Activated CD4-positive, alpha-beta T cell treated with anti-CD3 and anti-CD28 coated beads for 24 hours (primary cell): ENCODE measurements at places on chromosomes 2 and 18.
A peak's percentile ranks its signal among the peaks of the same experiment; 100 is the strongest.

DNA sequence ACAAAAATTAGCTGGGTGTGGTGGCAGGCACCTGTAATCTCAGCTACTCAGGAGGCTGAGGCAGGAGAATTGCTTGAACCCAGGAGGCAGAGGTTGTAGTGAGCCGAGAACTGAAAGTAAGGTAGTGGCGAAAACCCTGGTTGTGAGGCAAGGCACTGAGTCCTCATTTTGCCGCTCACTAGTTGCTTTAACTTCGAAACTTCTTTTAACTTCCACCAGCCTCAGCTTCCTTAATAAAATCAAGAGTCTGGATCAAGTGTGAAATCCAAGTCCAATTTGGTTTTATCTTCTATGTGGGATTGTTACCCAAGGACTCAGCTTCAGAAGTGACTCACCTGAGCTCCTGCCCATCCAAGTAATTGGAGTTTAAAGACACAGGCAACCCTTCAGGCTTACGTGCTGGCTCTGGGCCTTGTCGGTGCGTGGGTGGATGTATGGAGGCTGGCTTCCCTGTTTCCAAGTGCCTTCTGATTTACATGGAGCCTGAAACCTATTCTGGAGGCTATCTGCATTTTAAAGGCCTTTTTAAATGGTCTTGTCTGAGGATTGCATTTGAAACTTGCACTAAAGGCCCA, 374.2 kb upstream of the ID2 start:
- no peak for DNase-seq

DNA sequence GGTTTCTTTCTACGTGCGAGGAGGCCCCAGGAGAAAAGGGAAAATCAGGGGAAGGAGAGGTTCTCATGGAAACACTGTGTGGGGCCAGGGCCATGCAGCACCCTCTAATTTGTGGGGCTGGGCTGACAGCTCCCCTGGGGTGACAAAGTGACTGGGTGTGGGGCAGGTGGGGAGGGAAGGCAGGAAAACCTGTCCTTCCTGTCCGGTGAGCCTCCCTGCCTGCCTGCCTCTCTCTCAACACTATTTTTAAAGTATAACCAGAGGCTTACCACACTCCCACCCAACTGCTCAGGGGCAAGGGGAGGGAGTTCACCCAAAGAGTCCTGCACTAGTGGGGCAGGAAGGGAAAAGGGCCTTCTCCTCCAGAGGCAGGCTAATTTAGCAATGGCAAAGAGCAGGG, 10.5 kb upstream of the EPAS1 start:
- no peak for DNase-seq

DNA sequence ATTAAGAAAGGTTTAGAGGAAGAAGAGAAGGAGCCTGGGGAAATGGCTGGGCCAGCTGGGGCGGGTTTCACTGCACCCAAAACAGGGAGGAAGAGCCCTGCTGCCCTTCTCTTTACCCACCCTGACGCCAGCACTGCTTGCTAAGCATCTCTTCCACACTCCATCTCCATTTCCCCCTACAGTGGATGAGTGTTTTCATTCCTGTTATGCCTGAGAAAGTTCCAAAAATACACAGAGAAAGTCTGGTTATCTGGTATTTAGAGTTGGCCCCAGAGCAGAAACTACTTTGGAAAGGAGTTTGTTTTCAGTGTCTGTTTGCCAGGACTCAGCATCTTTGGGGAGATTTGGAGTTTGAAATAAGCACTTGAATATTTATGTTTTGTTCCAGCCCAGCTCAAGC, 451.0 kb downstream of the SLC4A3 start:
- no peak for DNase-seq

- DNase-seq, result no peak
Observed at GRCh38 chr2:240686460-240686859, 3.8 kb upstream of the AQP12B start.

DNA sequence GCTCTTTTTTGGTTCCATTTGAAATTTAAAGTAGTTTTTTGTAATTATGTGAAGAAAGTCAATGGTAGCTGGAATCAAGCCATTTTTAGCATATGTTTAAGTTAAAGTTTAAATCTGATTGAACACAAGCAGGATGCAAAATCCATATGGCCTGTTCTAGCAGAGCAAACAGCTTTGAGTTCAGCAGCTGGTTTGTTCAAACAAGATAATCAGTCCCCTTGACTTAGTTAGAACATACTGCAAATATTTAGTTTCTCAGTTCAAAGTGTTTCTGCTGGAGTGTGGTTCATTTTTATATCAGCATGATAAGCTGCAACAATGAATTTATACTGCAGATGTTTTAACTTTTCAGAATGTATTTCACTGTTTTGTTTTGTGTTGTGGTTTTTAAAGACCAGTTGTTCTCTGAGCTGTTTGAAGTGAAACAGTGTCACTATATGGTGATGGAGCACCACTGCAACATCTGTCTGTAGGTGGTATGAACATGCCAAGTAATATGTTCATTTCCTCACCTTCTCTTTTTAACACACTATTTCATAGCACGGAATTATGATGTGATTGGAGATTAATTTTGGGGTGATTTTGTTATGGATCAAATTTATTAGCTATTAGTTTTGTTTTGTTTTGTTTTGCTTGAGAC, 125.3 kb downstream of the COL4A4 start:
- DNase-seq, result no peak

- DNase-seq, result no peak
Observed at GRCh38 chr18:28078298-28078697, 98.6 kb downstream of the CDH2 start.

GRCh38 chr2:143916781-143917180, 603.1 kb downstream of the ZEB2 start:
- DNase-seq, result no peak

DNA sequence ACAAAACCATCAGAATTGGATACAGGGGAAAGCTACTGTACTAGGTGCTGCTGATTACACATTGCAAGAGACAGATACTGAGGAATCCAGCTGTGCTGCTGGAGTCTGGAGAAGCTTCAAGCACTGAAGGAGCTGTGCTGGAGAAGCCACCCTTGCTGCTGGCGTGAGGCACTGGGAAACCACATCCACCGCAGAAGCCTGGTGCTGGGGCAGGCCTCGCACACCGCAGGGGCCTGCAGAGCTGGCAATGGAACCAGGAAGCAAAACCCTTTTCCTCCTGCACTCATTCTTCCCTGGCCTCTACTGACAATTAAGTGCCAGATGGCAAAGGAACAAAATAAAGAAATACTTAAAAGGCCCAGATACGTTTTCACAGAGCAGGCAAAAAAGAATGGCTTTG, 94.4 kb upstream of the MSH6 start:
- DNase-seq, result no peak

GRCh38 chr2:148989882-148990493, 48.5 kb upstream of the LYPD6B start:
- peak; percentile 31 for DNase-seq

- no peak for DNase-seq
Observed at GRCh38 chr2:217491271-217491670, 511.5 kb downstream of the TNS1 start.

DNA sequence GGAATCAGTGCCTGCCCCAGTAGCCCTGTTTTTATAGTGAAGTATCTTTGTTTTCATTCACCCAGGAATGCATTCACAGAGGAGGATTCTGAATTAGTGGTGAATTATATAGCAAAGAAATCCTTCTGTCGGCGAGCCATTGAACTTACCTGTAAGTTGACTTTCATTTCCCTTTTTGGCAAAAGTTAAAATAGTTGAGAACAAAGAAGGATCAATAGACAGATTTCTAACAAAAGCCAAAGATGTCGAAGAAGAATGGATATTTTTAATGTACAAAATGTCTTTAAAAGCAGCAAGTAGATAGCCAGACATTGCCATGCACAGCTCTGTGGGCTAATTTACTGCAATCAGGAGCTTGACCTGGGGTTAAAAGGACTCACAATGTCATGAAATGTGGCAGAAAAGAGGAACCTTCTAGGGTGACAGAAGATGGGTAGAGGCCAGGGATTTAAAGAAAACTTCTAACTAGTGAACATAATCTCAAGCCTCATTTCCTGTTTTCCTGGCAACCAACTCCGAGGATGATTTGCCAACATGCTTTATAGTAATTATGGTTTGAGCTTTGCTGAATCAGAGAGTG, 53.8 kb upstream of the TMEM87B start:
- DNase-seq, result no peak

DNA sequence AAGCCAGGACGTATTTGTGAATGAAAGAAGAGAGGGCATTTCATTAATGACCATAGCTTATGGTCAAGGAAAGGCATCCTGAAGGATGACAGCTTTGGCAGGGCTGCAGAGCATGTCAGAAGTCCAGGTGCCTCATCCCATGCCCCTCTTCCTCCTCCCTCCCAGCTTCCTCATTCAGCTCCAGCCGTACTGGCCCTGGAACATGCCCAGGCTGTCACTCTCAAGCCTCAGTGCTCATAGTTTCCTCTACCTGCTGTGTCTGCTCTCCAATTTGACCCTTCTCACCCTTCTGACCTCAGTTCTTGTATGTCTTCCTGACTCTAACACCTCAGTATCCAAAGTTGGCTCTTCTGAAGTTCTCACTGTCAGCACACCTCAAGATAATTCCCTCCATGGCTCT, 695.8 kb upstream of the HS6ST1 start:
- no peak for DNase-seq

GRCh38 chr2:235271936-235272335, 221.9 kb upstream of the AGAP1 start:
- no peak for DNase-seq

- no peak for DNase-seq
Observed at GRCh38 chr2:85971366-85971765, 82.6 kb upstream of the ST3GAL5 start.

DNA sequence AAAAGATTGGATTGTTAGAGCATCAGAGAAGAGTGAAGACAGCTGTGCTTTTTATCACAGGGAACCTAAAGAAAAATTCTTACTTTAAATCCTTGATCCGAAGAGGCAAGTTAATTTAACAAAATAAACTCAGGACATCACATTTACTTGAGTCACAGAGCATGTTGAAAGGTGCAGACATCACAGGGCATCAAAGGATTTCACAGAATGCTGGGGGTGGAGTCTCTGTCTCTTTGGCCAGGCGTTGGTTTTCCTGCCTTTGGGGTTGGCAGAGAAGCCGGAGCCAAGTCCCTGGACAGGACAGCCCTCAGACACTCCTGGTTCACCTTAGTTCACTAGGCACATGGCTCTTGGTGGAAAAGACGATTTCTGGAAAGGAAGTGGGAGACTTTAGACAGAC, 56.3 kb downstream of the SH3RF3 start:
- no peak for DNase-seq

DNA sequence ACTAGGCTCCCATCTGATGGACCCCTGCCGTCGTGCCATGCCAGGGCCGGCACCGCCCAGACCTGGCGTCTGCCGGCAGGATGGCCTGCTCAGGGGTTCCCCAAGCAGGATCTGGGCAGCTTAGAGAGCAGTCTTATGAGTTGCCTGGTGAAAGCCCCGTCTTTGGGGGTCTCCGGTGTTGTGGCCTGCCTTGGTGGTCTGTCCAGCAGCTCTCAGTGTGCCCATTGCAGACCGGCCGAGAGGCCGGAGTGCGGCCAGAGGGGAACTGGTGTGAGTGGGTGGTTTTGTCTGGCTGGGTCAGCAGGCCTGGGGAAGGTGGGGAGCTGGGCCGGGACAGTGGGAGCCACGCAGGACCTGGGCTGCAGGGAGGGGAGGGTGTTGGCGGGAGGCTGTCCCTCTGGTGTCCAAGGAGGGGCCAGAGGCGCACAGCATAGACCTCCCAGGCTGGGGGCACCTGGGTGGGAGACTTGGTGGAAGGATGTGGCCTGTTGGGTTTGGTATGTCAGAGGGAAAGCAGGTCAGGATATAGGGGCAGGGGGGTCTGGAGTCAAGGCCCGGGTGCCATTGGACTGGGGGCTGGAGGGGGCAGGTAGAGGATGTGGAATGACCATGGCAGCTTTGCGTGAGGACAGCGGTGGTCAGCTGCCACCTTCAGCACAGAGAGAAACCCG, 16.5 kb downstream of the GPC1 start:
- no peak for DNase-seq

GRCh38 chr2:25129901-25130520, 38.4 kb downstream of the POMC start:
- DNase-seq, result no peak

GRCh38 chr2:196279541-196279940, 108.2 kb upstream of the STK17B start:
- no peak for DNase-seq

DNA sequence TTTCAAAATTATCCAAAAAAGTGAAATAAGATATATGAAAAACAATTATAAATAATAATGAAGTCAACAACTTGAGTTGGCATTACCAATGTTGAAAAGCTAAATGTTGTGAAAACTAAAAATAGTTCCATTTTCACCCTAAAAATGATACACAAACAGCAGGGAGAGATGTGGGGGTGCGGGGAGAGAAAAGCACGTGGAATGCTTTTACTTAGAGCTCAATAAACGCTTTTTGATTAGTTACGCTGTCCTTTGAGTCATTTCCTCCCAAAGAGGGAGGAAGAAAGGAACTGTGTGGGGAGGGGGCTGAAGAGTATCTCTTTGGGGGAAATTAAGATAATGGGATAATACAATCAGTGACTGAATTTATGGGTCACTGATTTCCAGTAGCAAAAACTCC, 29.2 kb downstream of the ZNF521 start:
- no peak for DNase-seq

- no peak for DNase-seq
Observed at GRCh38 chr2:185859506-185859905, 120.9 kb downstream of the FSIP2 start.

GRCh38 chr18:2967820-2968219, 45.1 kb downstream of the LPIN2 start:
- DNase-seq, result no peak

GRCh38 chr2:146847846-146848245, 997.0 kb upstream of the ACVR2A start:
- no peak for DNase-seq

DNA sequence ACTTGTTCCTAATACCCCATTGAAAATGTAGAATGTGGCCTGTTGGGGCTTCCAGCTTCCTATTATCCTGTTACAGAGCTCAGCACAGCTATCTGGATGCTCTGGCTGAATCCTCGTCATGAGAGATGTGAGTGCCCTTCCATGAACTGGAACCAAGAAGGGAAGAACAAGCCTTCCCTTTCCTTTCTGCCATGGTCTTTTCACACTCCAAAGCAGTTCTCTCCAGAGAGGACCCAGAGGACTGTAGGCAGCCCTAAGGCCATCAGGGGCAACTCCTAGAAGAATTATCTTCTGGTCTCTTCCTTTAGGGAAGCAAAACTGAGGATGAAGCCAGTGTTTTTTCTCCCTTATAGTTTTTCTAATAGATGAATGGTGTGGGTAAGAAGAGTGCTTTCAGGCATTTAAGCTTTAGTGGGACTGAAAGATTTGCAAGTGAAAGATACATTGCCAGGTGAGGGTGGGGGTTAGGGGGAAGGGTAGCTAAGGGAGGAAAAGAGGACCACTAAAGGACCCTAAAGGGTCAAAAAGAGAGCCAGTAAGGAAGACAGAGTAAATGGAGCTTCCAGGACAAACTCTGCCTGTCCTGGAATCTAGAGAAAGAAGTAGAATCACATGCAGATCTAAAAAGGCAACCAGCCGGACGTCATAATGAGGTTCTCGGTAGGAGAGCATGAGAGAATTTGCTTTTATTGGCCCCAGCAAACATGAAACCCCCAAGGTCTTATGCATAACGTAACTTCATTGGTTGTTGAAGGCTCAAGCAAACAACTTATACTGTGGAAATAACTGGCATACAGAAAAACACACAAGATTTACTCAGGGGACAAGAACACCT, 12.4 kb upstream of the XPO1 start:
- DNase-seq, result no peak
